Effector CD8-positive, alpha-beta T cell (primary cell): ENCODE measurements at places on chromosomes 11 and 22.

- DNase-seq = no peak
These were observed 132.2 kb upstream of the PITPNB start for GRCh38 chr22:28051091-28051786.

DNA sequence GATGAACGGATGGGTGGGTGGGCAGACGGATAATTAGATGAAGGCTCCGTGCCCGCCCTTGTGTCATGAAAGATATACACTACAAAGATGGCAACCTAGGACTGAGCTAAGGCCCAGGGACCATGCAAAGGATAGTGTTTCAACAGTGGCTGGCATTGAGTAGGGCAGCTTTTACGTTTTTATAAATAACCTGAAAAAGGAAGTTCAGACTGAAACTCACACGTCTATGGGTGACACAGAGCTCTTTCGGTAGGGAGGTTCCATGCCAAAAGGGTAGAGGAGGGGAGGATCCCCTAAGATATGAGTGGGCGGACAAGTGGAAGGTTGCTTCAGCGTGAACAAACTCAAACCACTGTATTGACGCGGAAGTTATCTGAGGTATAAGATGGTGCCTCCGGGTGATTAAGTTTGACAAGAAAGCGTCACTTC is 90.5 kb downstream of the UBASH3B start:
- DNase-seq = peak; percentile 7

DNA sequence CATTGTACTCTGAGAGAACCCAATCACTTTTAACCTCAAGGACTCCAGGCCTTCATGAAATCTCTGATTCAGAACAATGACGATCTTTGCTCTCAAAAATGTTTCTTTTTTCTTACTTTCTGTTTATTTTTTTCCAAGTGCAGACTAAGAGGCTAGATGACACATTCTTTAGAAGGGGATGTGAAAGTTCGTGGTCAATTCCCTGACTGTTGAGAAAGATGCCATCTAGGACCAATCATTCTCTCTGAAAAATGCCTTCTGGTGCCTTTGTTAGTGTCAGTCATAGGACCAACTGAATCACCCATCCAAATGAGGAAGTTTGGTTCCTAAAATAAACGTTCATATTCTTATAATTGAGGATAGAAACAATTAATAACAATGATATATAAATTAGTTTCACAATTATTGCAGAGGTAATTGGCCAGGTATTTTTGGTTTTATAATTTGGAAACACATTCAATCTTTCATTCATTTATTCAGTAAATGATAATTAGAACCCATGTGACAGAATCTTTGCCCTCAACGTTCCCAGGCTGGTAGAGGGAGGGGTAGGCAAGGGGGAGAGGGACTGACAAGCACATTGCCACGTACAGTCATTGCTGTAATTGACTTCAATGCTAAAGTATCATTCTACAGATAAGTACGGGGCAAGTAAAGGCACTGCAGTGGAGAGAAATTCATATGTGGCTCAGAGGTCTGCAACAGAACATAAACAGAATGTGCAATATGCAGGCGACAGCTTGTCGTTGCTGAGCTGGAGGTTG is 333.4 kb upstream of the MPPED2 start:
- DNase-seq = no peak

- no peak for DNase-seq
These were observed 4.4 kb downstream of the CACNA1I start for GRCh38 chr22:39574779-39575551.

DNA sequence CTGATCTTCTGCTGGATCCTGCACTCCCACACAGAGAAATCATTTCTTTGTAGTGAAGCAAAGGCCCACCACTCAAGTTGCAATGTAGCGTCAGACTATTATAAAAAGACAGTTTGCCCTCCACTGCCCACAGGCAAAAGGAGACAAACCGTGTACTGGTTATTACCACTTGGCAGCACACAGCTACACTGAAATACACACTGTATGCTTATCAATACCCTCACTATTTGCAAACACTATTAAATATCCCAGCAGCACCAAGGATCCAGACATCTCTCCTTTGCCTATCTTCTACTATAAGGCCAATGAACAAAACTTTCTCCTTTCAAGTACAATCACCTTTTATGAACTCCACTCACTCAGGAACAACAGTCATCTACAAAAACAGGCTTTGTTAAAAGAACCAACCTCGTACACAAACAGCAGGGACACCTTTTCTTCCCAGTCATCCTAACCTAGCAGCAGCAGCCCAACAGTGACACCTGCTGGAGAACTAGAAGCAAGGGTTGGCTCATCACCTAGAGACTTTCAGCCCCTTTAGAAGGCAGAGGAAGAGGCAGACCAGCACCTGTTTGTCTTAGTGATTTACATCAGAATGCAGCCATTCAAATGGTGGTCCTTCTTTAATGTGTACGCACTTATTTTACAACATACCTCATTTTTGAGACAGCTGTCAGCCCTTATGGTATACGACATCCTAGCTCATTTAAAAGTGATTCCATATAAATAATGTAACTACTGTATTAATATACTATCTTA is 56.1 kb downstream of the AMBRA1 start:
- DNase-seq = peak; percentile 39

- DNase-seq = no peak
These were observed 1.3 kb upstream of the DKK3 start for GRCh38 chr11:12009617-12010321.

DNA sequence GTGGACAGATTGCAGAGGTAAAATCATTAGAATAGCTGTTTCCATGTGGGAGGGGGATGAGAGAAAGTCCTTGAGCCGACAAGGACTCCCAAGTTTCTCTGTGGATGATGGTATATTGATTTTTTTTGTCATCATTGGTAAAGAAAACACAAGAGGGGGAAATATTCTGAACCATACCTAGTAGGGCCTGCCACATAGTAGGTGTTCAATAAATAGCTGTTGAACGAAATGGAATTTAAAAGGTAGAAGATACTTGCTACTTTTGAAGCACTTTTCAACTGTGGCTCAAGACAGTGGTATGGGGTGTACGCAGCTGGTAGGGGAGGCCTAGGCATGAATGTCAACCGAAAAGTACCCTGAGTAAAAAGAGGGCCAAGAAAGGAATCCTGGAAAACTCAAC is 2.1 kb downstream of the CAVIN3 start:
- no peak for DNase-seq

DNA sequence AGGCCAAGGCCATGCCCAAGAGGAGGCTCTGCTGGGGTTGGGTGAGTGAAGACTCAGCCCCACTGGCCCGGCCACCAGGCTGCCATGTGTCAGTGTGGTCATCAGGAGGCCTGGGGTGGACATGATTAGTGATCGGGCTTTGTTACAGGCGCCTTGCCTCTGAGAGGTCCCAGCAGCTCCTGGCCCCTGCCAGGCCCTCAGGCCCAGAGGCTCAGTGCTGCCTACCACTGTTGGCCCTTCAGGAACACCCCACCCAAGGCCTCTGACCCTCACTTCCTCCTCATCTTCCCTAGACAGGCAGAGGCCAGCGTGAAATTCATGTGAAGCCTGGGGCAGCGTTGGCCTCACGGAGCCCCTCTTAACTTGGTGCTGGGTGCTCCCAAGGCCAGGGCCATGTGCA is 2.2 kb downstream of the MRPL23 start:
- no peak for DNase-seq

GRCh38 chr22:41915035-41915785 is at the start of gene SHISA8:
SHISA8 (minus strand) TSS chr22:41915074; CDS start chr22:41914667, 407 bp downstream.
- peak; percentile 50 for DNase-seq

- no peak for DNase-seq
These were observed 1482.7 kb downstream of the TBC1D22A start for GRCh38 chr22:48245196-48245485.

- DNase-seq = no peak
These were observed 167.8 kb upstream of the POU2AF2 start for GRCh38 chr11:111077530-111078322.

DNA sequence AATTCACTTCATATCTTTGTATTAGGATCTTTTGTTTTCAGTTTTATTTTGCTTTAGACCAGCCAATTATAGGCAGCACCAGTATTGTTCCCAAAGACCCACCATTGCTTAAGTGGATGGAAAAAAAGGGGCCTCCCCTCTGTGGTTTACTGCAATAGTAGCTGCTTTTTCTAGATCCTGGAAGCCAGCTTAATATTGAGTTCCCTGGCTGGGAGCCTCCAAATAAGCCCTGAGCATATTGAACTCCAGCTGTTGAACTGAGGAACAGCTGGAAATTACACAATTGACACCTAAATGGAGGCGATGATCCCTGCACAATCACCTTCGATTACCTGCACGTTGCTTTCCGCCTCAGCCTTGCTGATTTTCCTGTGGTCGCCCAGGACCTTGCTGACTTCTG is 576.0 kb downstream of the SOX6 start:
- DNase-seq = no peak

DNA sequence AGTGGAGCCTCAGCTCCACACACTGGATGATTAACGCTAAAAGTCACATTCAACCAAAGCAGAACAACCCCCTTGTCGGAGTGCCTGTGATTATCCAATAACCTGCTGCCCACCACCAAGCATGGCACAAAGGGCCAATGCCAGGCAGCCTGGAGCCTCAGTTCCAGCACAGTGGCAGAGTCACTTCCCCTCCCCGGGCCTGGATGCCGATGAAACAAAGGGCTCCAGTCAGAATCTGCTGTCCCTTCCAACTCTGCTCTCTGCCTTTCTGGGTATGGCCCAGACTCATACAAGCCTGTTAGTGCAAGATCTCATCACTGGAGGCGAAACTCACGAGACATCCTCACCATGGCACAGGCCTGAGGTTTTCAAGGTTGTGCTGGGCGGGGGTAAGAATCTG is 52.1 kb downstream of the CLTCL1 start:
- no peak for DNase-seq

DNA sequence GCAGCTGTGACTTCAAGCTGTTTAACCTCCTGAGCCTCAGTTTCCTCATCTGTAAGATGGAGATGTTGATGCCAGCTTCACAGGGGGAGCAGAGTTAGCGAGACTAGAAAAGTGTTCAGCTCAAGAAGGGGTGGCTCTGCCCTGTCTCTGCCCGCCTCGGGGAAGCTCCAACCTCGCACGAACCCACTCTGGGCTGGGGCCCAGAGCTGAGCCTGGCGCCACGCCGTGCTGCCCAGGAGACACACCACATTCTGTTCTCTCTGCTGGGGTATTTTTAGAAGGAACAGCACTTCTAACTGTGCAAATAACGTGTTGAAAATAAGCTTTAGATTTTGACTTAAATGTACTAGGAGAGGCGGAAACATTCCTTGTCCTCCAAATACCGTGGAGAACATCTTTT is 74.1 kb downstream of the PHF21B start:
- no peak for DNase-seq

DNA sequence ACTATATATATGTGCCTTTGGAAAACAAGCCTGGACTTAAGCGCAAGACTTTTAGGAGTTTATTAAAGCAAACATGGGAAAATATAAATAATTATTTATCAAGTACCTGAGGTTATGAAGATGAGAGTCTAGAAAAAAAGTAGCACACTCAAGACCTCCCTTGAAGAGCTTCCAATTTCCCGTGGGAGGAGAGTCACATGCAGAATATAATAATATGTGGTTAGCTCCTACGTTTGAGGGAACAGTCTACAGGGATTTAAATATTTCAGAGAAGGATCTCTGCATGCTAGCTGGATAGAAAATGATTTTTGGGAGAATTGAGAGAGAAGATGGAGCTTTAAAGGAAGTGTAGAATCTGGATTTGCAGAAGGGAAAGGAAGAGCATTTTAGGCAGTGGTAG is 183.8 kb downstream of the SWAP70 start:
- no peak for DNase-seq

GRCh38 chr22:25083807-25084200 is 115.9 kb upstream of the CRYBB3 start:
- no peak for DNase-seq

- no peak for DNase-seq
These were observed 157.8 kb upstream of the PLET1 start for GRCh38 chr11:112418438-112418837.

DNA sequence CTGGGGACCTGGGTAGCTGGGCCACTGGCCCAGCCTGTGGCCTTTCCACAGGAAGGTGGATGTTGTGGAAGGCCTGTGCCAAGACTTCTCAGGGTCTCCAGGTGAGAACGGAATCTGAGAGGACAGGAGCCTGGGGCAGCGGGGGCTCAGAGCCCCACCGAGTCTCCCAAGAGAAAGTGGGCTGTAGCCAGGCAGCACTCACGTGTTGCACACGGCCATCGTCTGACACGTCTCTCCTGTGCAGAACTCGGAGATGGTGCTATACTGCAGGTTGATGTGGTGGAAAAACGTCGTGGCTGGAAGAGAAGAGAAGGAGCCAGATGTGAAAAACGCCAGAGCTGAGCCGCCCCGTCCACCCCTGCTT is 6.4 kb downstream of the MOB2 start:
- no peak for DNase-seq

DNA sequence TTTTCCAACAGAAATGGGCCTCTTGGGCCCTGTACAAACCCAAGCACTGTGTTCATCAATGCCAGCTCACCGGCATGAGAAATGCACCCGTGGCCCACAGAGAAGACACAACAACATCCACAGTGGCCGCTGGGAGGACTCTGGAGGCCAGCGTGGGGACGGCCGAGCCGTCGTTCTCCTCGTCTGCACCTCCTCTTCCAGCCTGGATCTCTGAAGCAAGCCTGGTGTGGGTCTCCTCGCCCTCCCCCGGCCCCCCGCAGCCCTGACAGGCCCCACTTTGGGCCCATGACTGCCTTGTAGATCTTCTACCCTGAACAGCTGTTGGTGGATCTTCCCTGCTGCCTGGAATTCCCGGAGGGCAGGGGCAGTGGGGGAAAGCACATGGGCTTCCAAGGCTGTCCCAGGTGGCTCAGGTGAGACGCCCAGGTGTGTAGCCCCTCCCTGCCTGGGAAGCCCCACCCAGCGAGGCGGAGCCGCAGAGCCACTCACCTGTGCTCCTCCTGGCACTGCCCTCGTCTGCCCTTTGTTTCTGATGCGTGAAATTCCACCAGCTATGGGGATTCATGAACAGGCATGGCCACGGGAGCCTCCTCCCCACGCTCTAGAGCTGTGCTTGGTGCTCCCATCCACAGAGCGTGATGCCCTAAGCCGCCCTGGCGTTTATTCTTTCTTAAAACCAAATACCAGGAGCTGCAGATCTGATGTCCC is 225.9 kb downstream of the BRD1 start:
- no peak for DNase-seq

GRCh38 chr11:12762278-12762677 is 88.1 kb downstream of the TEAD1 start:
- no peak for DNase-seq

- DNase-seq = no peak
These were observed 437.0 kb downstream of the DYNC2H1 start for GRCh38 chr11:103546236-103546635.

GRCh38 chr22:27113211-27113635 is 455.8 kb downstream of the MIAT start:
- no peak for DNase-seq

DNA sequence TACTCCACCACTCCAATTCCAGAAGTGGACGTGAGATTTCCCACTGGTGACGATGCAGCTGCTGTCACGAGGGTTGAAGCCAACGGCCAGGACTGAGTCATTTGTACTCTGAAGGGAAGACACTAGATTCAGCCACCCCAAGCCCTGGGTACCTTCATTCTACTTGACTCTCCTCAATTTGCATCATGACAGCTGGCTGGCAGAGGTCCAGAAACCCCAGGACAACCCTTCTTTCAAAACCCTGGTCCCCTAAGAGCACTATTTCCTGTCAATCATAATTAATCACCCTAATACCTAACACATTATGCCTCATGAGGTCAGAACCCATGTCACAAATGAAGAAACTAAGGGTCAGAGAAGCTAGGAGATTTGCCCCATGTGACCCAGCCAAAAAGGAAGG is 4.9 kb downstream of the EML3 start:
- no peak for DNase-seq

- DNase-seq = no peak
These were observed 31.4 kb downstream of the LRFN4 start for GRCh38 chr11:66888282-66888681.

GRCh38 chr22:29202212-29203192 is 3.2 kb upstream of the EMID1 start:
- peak; percentile 8 for DNase-seq
